ENCODE measurements at places on chromosomes 1 and 21. TPM values are rescaled to one million over a fixed set of nuclear protein-coding genes. Genes with fewer than 3 reads are reported as not detected.

The C8A gene
- polyA plus RNA-seq = not detected

The LCE6A gene
- not detected for polyA plus RNA-seq

The FOXD2 gene
- not detected for polyA plus RNA-seq

The NEXN gene
- 180 TPM for polyA plus RNA-seq

The RRP15 gene
- polyA plus RNA-seq = 28.0 TPM

The LIN28A gene
- polyA plus RNA-seq = not detected

The ITGB2 gene
- not detected for polyA plus RNA-seq

The GPR153 gene
- not detected for polyA plus RNA-seq

The CRABP2 gene
- polyA plus RNA-seq = 0.40 TPM

The C1orf115 gene
- polyA plus RNA-seq = 7.4 TPM

The IL12RB2 gene
- polyA plus RNA-seq = 3.8 TPM

The CYP4A11 gene
- polyA plus RNA-seq = not detected

The TSACC gene
- 3.0 TPM for polyA plus RNA-seq

The IGFN1 gene
- polyA plus RNA-seq = not detected

The HSF2BP gene
- polyA plus RNA-seq = not detected

The THEM5 gene
- polyA plus RNA-seq = 0.42 TPM

The CHIA gene
- polyA plus RNA-seq = not detected

The SLAMF9 gene
- polyA plus RNA-seq = not detected

The TEDDM1 gene
- polyA plus RNA-seq = not detected

The LORICRIN gene
- polyA plus RNA-seq = not detected

The TTC22 gene
- not detected for polyA plus RNA-seq

The AADACL4 gene
- polyA plus RNA-seq = not detected

The PPM1J gene
- 24.7 TPM for polyA plus RNA-seq

The SLC6A9 gene
- polyA plus RNA-seq = 1.5 TPM

The C1orf116 gene
- polyA plus RNA-seq = not detected

The TUFT1 gene
- polyA plus RNA-seq = 11.7 TPM

The IQGAP3 gene
- polyA plus RNA-seq = 0.09 TPM

The OR2M3 gene
- polyA plus RNA-seq = not detected

The KRTAP11-1 gene
- polyA plus RNA-seq = not detected

The GJA5 gene
- polyA plus RNA-seq = not detected

The YBEY gene
- polyA plus RNA-seq = 7.6 TPM

The LHX8 gene
- not detected for polyA plus RNA-seq

The CDC42BPA gene
- 201 TPM for polyA plus RNA-seq

The TTLL10 gene
- not detected for polyA plus RNA-seq

The RGS5 gene
- polyA plus RNA-seq = 5.9 TPM

The CACHD1 gene
- 3.1 TPM for polyA plus RNA-seq

The NHLH1 gene
- 1.7 TPM for polyA plus RNA-seq

The ERICH3 gene
- 11.1 TPM for polyA plus RNA-seq

The TNFRSF1B gene
- polyA plus RNA-seq = not detected

The SLC45A3 gene
- not detected for polyA plus RNA-seq

The ZNF683 gene
- polyA plus RNA-seq = 0.34 TPM

The SLC44A3 gene
- 10.3 TPM for polyA plus RNA-seq

The SPRR2D gene
- not detected for polyA plus RNA-seq

The IL24 gene
- not detected for polyA plus RNA-seq

The WDR26 gene
- polyA plus RNA-seq = 24.6 TPM

The S100A7A gene
- polyA plus RNA-seq = not detected

The NBL1 gene
- polyA plus RNA-seq = 3.0 TPM

The NOL9 gene
- polyA plus RNA-seq = 4.6 TPM

The SAMSN1 gene
- not detected for polyA plus RNA-seq

The SPOCD1 gene
- polyA plus RNA-seq = not detected

The TBX15 gene
- not detected for polyA plus RNA-seq

The TNNT2 gene
- polyA plus RNA-seq = not detected

All from Purkinje cell (primary cell).